ENCODE measurements at places on chromosomes 11 and 22.

- no peak overlapping the region for H3K27ac ChIP-seq
- no peak overlapping the region for H3K4me3 ChIP-seq
- no peak for DNase-seq
- H3K4me1 ChIP-seq: no peaks in the 10 kb centered on the region
- no peaks in the 10 kb centered on the region for H3K27me3 ChIP-seq
These were observed 22.9 kb upstream of the CCDC188 start for GRCh38 chr22:20173772-20174171.

DNA sequence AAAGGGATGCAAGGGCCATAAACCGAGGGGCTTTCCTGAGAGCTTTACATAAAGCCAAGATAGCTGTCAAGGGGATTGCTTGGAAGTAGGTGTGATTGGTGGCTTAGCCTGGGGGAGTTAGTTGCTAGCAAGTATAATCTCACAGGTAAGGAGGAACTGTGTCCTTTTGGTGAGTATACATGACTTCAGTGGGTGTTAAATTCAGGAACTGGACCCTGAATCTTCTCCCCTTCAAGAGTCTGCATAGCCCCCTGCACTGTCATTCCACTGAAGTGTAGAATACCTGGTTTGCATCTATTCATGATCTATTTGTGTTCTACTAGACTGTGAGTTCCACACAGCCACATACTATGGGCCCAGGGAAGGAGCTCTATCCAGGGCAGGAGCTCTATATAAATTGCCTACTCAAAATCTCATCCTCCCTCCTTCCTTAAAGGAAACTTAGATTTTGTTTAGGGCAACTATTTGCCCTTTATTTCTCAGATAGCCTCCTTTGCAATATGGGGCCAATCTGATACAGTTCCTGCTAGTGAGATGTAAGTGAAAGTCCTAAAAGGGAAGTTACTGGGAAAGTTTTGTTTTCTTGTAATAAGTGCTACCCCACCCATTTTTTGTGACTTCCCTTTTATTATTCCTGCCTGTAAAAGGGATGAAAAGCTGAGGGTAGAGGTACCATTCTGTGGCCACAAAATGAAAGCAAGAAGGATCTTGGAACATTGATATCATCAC, 120.5 kb downstream of the PGR start:
- H3K27me3 ChIP-seq: no peaks in the 10 kb centered on the region
- no peaks in the 10 kb centered on the region for H3K4me1 ChIP-seq
- no peak overlapping the region for H3K4me3 ChIP-seq

- no peak for DNase-seq
- H3K27me3 ChIP-seq: no peaks in the 10 kb centered on the region
- H3K4me1 ChIP-seq: peaks cover 16% of the 10 kb centered on the region
These were observed 10.4 kb downstream of the SNAP29 start for GRCh38 chr22:20869234-20869633.

- DNase-seq: no peak
- H3K4me1 ChIP-seq: peaks cover 8% of the 10 kb centered on the region
- H3K27me3 ChIP-seq: no peaks in the 10 kb centered on the region
- H3K27ac ChIP-seq: no peak overlapping the region
These were observed 44.2 kb downstream of the CKAP5 start for GRCh38 chr11:46801694-46802470.

DNA sequence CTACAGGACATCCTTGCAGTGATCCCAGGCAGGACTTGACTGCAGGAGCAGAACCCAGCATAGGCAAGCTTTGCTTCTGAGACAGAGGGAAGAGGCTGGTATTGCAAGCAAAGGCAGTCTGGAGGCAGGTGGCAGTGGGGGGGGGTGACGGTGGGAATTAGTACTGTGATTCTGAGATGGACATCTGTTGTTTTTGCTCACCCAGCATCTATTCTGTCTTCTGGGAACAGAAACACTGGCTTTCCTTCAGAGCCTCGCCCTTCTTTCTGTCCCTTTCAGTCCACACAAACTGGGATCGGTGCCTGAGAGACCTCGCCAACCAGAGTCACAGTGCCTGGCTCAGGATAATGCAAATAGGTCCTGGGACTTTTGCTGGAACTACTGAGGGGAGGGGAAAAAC, 31.2 kb upstream of the RASL10A start:
- H3K27me3 ChIP-seq: no peaks in the 10 kb centered on the region
- peaks cover 1% of the 10 kb centered on the region for H3K4me1 ChIP-seq
- H3K4me3 ChIP-seq: no peak overlapping the region
- no peak overlapping the region for H3K27ac ChIP-seq
- peaks cover 15% of the 10 kb centered on the region for H3K36me3 ChIP-seq
- DNase-seq: no peak
